ENCODE measurements at places on chromosomes 12 and 14. TPM values are rescaled to one million over a fixed set of nuclear protein-coding genes. Genes with fewer than 3 reads are reported as not detected.

Gene ZDHHC22
- 0.25 TPM for total RNA-seq

GRCh38 chr12:95972832-95973456 is 23.2 kb downstream of the HAL start:
- no peak for DNase-seq

DNA sequence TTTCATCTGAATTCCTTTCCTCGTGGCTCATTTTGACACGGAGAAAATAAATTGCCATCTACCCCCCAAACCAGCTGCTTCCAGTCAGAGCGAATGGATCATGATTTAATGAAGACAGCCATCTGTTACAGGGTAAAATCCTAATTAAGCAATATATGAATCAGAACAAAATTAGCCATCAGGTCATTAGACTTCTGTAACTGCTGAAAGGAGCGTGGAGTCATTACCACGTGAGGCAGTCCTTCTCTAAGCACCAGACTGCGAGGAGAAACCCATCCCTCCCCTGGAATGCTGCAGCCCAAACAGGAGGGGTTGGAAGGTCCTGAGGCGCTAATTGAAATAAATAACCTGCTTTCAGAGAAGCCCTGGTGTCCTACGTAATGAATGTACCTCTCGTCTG is 51.1 kb upstream of the TCL1A start:
- no peak for DNase-seq

DNA sequence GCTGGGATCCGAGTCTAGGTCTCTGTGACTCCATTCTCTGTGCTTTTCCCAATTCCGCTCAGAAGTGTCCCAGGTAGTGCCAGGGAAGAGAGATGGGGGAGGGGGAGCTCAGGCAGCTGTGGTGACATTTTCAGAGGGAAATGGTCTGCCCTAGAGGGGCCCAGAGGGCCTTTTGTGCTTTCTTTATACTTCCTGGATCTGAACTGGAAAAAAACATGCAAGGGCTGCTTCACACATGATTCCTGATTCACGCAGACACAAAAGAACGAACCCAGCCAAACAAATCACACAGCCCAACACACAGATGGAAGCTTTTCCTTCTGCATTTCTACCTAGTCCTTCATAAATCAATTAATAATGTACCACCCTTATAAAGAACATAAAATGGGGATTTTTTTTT is 26.5 kb downstream of the GPR68 start:
- DNase-seq, result no peak

Gene MIPOL1
- total RNA-seq, result 8.4 TPM

GRCh38 chr14:99728231-99728920 is 44.3 kb downstream of the CYP46A1 start:
- DNase-seq, result no peak

Gene KLHL33
- total RNA-seq, result not detected

- peak; percentile 77 for DNase-seq
These were observed 59.0 kb upstream of the SCN8A start for GRCh38 chr12:51531978-51532497.

Gene NGB
- not detected for total RNA-seq

DNA sequence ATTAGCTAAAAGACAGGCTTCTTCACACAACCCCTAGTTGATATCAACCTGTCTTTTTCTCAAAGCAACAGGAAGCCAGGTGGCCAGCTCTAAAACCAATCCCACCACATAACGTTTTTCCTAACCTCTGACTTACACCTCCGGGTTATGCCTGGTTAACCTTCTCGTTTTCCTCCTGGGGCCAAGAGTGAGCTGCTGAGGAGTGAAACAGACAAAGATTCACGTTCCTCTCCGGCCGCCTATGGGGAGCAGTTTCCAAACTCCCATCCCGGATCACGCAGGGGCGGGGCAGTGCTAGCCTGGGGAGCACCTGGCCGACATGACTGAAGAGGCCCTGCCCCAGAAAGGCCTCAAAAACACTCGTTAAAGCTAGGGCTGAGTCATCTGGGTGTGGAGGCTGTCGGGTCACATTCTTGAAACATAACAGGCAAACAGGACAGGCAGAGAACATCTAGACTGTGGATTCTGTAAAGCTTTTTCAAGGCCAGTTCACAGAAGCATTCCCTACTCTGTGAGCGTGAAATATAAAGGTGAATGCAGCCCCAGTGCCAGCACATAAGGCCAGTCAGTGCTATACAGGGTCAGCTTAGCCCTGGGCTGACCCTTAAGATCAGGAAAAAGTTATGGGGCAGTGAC is 25.9 kb upstream of the LGALS3 start:
- DNase-seq, result peak; percentile 39

GRCh38 chr12:3168223-3169221 is 91.3 kb downstream of the TSPAN9 start:
- peak; percentile 92 for DNase-seq

Gene KRT83
- 0.07 TPM for total RNA-seq

DNA sequence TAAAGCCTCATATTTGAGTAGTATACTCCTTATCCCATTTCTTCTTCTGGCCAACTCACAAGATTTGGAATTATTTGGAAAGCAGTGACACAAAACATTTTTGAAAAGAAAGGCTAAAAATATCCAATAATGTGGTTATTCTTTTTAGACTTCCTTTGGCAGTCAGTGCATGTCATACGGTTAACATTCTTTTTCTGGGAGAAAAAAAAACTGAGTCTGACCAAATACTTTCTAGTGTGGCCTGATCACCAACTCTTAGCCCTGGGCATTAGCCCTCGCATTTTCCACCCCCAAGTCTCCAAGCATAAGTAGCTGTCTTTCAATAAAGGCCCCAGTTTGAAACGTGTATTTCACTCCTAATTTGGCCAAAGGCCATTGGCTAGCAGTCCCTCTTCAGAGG is 5.9 kb downstream of the RASSF3 start:
- DNase-seq, result no peak

- peak; percentile 21 for DNase-seq
These were observed 244.2 kb upstream of the CCDC196 start for GRCh38 chr14:66242001-66242400.

Gene SMARCC2
- 10.5 TPM for total RNA-seq

Gene IL22
- not detected for total RNA-seq

DNA sequence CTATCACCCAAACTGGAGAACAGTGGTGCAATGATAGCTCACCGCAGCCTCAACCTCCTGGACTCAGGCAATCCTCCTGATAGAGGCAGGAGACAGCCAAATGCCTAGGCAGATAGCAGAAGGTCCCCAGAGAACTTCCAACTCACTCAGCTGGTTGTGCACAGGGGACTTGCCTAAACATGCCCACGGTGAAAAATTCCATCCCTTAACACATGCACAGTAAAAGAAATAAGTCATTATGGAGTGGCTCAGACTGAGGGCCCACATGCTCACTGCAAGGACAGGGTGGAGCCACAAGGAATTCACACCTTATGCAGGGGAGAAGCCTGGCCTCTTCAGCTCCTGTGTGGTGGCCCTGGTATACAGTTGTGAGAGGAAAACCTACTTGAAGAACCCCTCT is 525.8 kb upstream of the ATP2B1 start:
- DNase-seq, result no peak

Gene KRT74
- not detected for total RNA-seq

- DNase-seq, result no peak
These were observed 233.6 kb downstream of the SYT10 start for GRCh38 chr12:33205981-33206380.

- DNase-seq, result no peak
These were observed 2.2 kb downstream of the P3H3 start for GRCh38 chr12:6830286-6830890.

- DNase-seq, result peak; percentile 60
These were observed 85.1 kb downstream of the DERA start for GRCh38 chr12:15996254-15996653.

GRCh38 chr12:103373088-103373523 is 122.7 kb downstream of the C12orf42 start:
- no peak for DNase-seq

Gene KCNA1
- total RNA-seq, result not detected

- DNase-seq, result no peak
These were observed 10.9 kb upstream of the TFCP2 start for GRCh38 chr12:51183816-51184215.

Gene MYO1H
- total RNA-seq, result not detected
